ENCODE measurements at places on chromosomes 11 and 22.

DNA sequence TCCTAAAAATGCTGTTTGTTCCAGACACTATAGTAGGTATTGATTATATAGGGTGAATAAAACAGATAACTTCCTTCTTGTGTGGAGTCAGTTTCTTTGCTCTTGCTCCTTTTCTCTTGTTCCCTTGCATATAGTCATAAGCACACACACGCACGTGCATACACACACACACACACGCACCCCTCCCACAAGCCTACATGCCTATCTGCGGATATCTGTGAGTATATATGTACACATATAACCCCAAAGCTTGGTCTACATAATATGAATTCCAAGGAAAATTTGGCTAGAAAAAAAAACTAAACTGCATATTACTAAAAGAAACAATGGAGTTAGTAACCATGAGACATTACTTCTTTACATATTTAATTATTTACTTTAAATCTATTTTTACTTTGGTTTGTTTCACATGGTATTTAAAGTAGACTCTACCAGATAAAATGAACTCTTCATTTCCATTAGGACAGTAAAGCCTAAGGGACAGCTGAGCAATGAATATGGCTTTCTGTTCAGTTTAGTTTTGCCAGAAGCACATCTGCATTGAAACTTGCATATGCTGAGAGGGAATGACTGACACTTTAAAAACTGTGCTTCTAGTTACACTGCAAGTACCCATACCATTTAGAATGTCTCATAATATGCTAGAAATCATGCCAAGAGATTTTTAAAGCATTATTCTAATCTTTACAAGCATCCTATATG is 676.4 kb downstream of the DLG2 start:
- ATAC-seq: no peak

- ATAC-seq: no peak
Measured at GRCh38 chr22:38952281-38952993, 5.0 kb upstream of the APOBEC3A start.

DNA sequence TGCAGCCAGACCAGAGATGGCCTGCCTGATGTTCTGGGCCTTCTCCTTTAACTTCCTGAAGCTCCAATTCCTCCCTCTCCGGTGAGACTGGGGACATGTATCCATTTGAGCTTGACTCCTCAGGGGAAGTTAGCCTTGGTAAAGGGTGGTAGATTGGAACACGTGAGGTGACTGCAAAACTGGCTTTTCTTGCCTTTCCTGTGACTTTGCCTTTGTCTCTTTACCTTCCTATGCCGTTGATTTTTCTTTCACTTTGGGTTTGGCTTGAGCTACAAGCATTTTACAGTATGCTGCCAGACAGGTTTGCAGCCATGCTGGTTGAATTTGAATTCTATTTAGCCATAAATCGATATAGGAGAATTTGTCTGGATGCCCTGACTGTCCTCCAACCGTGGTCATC is 16.8 kb upstream of the GLYATL1 start:
- ATAC-seq: no peak

- no peak for ATAC-seq
Measured at GRCh38 chr11:126415669-126416420, 60.4 kb downstream of the ST3GAL4 start.

DNA sequence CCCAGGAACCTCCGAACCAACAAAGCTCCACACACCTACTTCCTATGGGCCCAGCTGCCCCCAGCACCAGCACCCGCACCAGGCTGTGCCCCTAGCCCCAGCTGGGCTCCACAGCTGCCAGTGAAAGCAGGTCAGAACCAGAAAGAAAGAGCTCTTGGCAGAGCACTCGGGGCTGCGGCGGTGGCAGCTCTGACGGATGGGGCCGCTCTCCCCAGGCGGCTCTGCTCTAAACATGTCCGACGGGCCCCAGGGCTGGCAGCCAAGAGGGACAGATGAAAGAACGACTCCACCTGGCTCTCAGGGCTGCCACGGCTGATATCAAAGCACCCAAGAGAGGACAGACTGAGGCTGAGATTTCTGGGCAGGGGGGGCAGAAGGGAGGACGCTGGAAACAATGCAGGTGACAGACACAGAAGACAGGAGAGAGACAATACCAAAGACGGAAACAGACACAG is 25.7 kb downstream of the LRFN4 start:
- ATAC-seq: no peak

GRCh38 chr11:119816660-119817059 is 87.7 kb upstream of the NECTIN1 start:
- ATAC-seq: no peak

Measured in stimulated activated memory B cell treated with anti-CD40 and anti-IgM and Interleukin-4, amounts not matched to agents 10 μg/mL and 1 μg/mL and 100 μg/mL, for 72 hours (primary cell).